Spinal cord (tissue), 10 donors: ENCODE measurements at places on chromosomes 2 and 18. TPM values are rescaled to one million over a fixed set of nuclear protein-coding genes. Genes with fewer than 3 reads are reported as not detected.

The VWA3B gene
- 4.1 TPM for total RNA-seq

- no peak for DNase-seq
- no peaks in the 10 kb centered on the region for H3K36me3 ChIP-seq
- H3K27me3 ChIP-seq, result no peaks in the 10 kb centered on the region
- no peaks in the 10 kb centered on the region for H3K4me1 ChIP-seq
- no peak overlapping the region for H3K4me3 ChIP-seq
Measured at GRCh38 chr18:1526991-1527390, 622.3 kb downstream of the ADCYAP1 start.

- peak overlapping the region; percentile 87 for H3K27ac ChIP-seq
- DNase-seq, result peak; percentile 43
- peaks cover 8% of the 10 kb centered on the region for H3K36me3 ChIP-seq
- H3K27me3 ChIP-seq, result no peaks in the 10 kb centered on the region
- H3K4me3 ChIP-seq, result peak overlapping the region; percentile 83
Measured at GRCh38 chr2:101699755-101700461, 2.4 kb downstream of the MAP4K4 start.

The MAP4K4 gene
- total RNA-seq, result 106 TPM

The PSMD14 gene
- total RNA-seq, result 67.8 TPM

DNA sequence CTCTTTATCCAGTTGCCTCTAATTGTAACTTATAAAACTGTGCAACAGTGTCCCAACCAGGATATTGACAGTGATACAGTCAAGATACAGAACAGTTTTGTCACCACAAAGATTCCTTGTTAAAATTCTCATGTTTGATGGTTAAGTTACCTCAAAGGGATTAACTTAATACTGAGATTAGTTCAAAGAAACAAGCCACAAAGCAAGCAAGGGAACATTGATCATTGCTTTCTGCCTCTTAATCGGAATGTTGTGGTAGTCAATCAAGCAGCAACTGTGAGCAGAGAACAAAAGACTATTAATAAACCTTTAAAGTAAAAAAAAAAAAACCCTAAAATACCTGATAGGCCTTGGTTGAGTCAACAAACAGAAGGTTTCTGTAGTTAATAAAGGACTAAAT lies 352.3 kb downstream of the PARD3B start:
- DNase-seq, result no peak
- no peaks in the 10 kb centered on the region for H3K4me1 ChIP-seq
- H3K4me3 ChIP-seq, result no peak overlapping the region
- H3K36me3 ChIP-seq, result no peaks in the 10 kb centered on the region
- no peak overlapping the region for H3K27ac ChIP-seq

GRCh38 chr18:43662657-43663056 lies 385.4 kb upstream of the SYT4 start:
- no peaks in the 10 kb centered on the region for H3K36me3 ChIP-seq
- no peaks in the 10 kb centered on the region for H3K27me3 ChIP-seq
- DNase-seq, result no peak
- no peak overlapping the region for H3K27ac ChIP-seq
- H3K4me1 ChIP-seq, result no peaks in the 10 kb centered on the region
- H3K4me3 ChIP-seq, result no peak overlapping the region

DNA sequence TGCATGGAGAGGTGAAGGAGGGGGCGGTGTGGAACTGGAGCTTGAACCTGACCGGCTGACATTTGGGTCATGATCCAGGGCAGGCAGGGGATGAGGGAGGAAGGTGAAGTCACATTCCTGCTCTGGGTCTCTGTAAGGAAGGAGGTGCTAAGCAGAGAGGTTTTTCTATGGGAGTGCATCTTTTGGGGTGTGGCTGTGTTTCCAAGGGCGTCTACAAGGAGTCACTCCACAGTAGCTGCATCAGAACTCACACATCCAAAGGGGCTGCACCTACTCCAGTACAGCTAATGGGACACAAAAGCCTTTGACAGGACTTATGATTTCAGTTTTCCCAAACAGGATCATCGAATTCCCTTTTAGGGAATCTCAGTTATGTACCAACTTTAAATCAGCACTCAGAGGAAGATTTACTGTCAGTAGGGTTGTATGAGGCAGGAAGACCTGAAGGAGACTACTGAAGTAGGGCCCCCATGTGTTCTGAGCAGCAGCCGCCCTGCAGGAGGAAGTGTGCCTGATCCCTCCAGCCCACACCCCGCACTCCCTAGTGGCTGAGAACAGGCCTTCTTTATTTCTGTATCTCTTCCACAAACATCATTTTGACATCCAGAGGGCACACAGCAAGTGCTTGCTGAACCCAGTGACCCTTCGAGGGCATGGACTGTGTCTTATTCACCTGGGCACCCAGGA lies 137.2 kb downstream of the CELF4 start:
- DNase-seq, result no peak
- no peaks in the 10 kb centered on the region for H3K27me3 ChIP-seq
- H3K27ac ChIP-seq, result no peak overlapping the region
- peaks cover 7% of the 10 kb centered on the region for H3K4me1 ChIP-seq
- no peak overlapping the region for H3K4me3 ChIP-seq
- no peaks in the 10 kb centered on the region for H3K36me3 ChIP-seq

DNA sequence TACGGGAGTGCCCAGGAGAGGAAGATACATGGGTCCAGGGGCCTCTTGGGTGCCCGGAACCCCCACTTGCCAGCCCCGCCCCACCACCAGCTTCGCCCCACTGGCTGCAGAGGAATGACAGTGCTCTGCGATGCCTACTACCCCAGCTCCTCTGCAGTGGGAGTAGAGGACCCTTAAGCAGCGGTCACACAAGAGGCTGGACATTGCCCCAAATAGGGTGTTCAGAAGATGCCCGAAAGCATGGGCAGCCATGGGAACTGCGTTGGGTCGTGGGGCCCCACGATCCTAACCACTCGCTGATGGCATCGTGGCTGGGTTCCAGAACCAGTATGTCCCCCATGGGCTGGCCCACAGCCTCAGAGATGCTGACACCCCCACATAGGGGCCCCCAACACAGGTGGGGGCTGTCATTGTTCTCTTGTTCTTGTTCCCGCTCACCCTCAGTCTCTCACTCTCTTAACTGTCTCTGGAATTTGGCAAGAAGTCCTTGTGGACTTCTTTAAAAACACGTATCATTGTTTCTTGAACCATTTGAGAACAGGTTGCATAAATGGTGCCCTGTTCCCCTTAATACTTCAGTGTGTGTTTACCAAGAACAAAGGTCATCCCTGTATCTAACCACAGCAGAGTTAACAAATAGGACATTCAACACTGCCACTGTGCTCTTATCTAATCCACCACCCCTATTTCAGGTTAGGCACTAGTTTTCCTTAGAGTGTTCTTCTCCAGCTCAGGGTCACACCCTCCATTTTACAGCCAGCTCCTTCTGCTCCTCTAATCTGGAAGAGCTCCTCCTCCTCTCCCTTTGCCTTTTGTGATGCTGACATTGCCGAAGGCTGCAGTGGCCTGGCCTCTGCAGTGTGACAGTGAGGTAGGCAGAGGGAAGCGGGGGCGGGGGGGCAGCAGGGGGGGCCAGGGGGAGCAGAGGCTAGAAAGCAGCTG lies 76.3 kb downstream of the STPG4 start:
- peaks cover 16% of the 10 kb centered on the region for H3K36me3 ChIP-seq
- H3K4me3 ChIP-seq, result no peak overlapping the region
- peaks cover 61% of the 10 kb centered on the region for H3K4me1 ChIP-seq
- H3K27me3 ChIP-seq, result no peaks in the 10 kb centered on the region
- H3K27ac ChIP-seq, result no peak overlapping the region

- H3K4me1 ChIP-seq, result peaks cover 40% of the 10 kb centered on the region
- H3K27me3 ChIP-seq, result no peaks in the 10 kb centered on the region
Measured at GRCh38 chr2:233209533-233210171, 41.8 kb upstream of the ATG16L1 start.

GRCh38 chr2:109474319-109474825 lies 139.4 kb downstream of the SEPTIN10 start:
- peaks cover 2% of the 10 kb centered on the region for H3K27me3 ChIP-seq
- H3K27ac ChIP-seq, result no peak overlapping the region
- H3K4me3 ChIP-seq, result no peak overlapping the region
- no peak for DNase-seq

The ACTG2 gene
- total RNA-seq, result 5.3 TPM

The GRHL1 gene
- total RNA-seq, result 25.8 TPM

The ANKRD36 gene
- 164 TPM for total RNA-seq

The NTSR2 gene
- total RNA-seq, result 0.55 TPM

- no peak for DNase-seq
- H3K27me3 ChIP-seq, result no peaks in the 10 kb centered on the region
- no peaks in the 10 kb centered on the region for H3K36me3 ChIP-seq
- H3K4me3 ChIP-seq, result no peak overlapping the region
- peaks cover 6% of the 10 kb centered on the region for H3K4me1 ChIP-seq
- H3K27ac ChIP-seq, result no peak overlapping the region
Measured at GRCh38 chr2:201234663-201235135, 25.6 kb upstream of the CASP8 start.

The MAP3K19 gene
- 6.9 TPM for total RNA-seq

- no peak overlapping the region for H3K4me3 ChIP-seq
- H3K27ac ChIP-seq, result no peak overlapping the region
- H3K36me3 ChIP-seq, result peaks cover 6% of the 10 kb centered on the region
- no peaks in the 10 kb centered on the region for H3K27me3 ChIP-seq
Measured at GRCh38 chr2:6952101-6952500, 34.9 kb downstream of the RNF144A start.

GRCh38 chr2:16038621-16039020 lies 98.3 kb downstream of the MYCN start:
- H3K36me3 ChIP-seq, result no peaks in the 10 kb centered on the region
- H3K4me3 ChIP-seq, result no peak overlapping the region
- no peak overlapping the region for H3K27ac ChIP-seq
- peaks cover 19% of the 10 kb centered on the region for H3K4me1 ChIP-seq

DNA sequence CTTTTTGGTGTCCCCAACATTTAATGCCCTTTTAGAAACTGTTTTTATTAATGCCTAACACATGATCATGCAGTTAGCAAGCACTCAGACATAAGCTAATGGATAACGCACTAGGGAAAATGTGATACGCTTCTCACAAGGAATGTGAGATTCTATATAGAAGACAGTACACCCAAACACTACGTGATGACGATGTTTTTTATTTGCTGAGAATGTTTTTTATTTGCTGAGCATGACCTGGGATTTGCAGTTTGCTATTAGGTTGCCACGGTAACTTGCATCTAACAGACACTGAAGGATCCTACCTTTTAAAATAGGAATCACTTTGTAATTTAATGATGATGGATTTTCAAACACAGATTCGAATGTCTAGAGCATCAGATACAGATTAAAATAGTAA lies 4.9 kb downstream of the SMC6 start:
- H3K4me1 ChIP-seq, result no peaks in the 10 kb centered on the region
- peak; percentile 51 for DNase-seq
- no peaks in the 10 kb centered on the region for H3K36me3 ChIP-seq
- H3K27me3 ChIP-seq, result no peaks in the 10 kb centered on the region
- H3K4me3 ChIP-seq, result no peak overlapping the region

The SERPINB10 gene
- total RNA-seq, result 3.7 TPM

DNA sequence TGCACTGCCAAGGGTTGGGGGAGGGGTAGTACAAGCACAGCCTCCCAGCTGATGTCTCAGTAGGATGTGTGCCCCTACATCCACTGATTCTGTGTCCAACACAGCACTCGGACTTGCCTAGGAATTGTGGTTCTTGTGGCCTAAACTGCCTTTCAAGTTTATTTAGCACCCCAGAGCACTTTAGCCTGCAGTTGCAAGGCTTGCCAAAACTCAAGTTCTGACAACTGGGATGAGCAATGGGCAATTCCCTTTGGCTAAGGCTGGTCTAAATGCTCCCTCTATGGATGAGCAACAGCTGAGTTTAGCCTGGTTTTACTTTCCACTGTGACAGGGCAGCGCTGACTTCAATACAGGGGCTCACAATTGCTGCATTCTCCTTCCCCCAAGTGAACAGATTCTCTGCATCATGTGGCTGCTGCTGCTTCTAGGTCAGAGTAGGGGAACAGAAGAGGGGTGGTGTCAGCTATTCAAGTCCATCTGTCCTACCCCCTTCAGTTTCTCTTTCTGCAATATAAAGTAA lies 471.5 kb downstream of the PIK3C3 start:
- H3K27ac ChIP-seq, result no peak overlapping the region
- peak; percentile 8 for DNase-seq
- H3K27me3 ChIP-seq, result no peaks in the 10 kb centered on the region
- H3K4me3 ChIP-seq, result no peak overlapping the region
- H3K4me1 ChIP-seq, result no peaks in the 10 kb centered on the region
- H3K36me3 ChIP-seq, result no peaks in the 10 kb centered on the region

- H3K27ac ChIP-seq, result no peak overlapping the region
- DNase-seq, result no peak
- H3K27me3 ChIP-seq, result no peaks in the 10 kb centered on the region
- peaks cover 11% of the 10 kb centered on the region for H3K36me3 ChIP-seq
- peaks cover 10% of the 10 kb centered on the region for H3K4me1 ChIP-seq
Measured at GRCh38 chr2:9846554-9846953, 3.3 kb downstream of the TAF1B start.

DNA sequence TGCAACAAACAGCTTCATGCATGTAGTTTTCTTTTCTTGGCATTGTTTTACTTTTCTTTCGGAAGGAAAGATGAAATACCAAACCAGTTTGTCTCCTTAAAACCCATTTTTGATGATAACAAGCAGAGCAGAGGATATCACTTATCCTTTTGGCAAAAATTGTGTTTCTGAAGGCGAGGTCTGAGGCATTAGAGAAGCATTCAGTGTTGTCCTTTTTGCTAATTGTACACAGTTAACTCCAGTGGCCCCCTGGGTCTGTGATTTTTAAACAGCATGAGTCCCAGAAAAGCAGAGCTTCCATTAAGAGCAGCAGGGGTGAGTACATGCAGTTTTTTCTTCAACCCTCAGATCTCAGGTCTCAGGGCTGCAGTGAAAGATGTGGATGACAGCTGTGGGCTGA lies 41.3 kb downstream of the TTC39C start:
- H3K27me3 ChIP-seq, result no peaks in the 10 kb centered on the region
- DNase-seq, result peak; percentile 11

The MYOM1 gene
- total RNA-seq, result 9.6 TPM

The TCF23 gene
- not detected for total RNA-seq

The MTX2 gene
- total RNA-seq, result 34.1 TPM

The DQX1 gene
- total RNA-seq, result not detected

The POMC gene
- total RNA-seq, result 8.5 TPM

The ALPG gene
- total RNA-seq, result not detected

GRCh38 chr2:219165058-219165911 lies 4.5 kb downstream of the SLC23A3 start:
- H3K36me3 ChIP-seq, result peaks cover 3% of the 10 kb centered on the region
- no peaks in the 10 kb centered on the region for H3K27me3 ChIP-seq
- H3K27ac ChIP-seq, result no peak overlapping the region
- H3K4me1 ChIP-seq, result peaks cover 5% of the 10 kb centered on the region

DNA sequence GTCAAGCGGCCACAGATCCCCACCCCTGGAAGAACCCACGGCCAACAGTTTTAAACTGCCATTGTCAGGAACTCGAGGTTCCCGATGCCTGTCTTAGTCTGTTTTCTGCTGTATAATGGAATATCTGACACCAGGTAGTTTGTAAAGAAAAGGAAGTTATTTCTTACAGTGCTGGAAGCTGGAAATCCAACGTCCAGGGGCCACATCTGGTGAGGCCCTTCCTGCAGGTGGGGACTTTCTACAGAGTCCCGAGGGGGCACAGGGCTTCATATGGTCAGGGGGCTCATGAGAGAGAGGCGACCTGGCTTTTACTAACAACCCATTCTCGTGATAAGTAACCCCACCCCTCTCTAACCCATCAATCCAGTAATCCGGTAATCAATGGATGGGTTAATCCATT lies 501.6 kb upstream of the MYT1L start:
- no peak for DNase-seq
- H3K27me3 ChIP-seq, result no peaks in the 10 kb centered on the region
- no peak overlapping the region for H3K27ac ChIP-seq
- no peak overlapping the region for H3K4me3 ChIP-seq
- no peaks in the 10 kb centered on the region for H3K36me3 ChIP-seq
- peaks cover 22% of the 10 kb centered on the region for H3K4me1 ChIP-seq

The FABP1 gene
- total RNA-seq, result 0.39 TPM

The COL6A3 gene
- 245 TPM for total RNA-seq

The IL1F10 gene
- total RNA-seq, result not detected
